ENCODE measurements at places on chromosomes 11 and 22.

DNA sequence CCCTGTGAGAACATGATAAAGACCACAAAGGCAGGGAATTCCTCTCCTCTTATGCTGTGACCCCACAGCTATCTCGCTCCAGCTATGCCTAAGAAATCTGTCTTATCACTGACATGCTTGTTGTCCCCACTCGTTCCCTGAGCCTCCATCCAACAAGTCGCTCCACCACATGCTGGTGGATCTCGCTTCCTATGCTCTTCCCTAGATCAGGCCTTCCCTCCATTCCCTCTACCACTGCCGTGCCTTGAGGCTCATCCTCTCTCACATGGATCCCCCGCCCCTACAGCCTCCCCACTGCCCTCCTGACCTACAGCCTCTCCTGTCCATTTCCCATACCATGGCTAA is 1.4 kb upstream of the DGAT2 start:
- DNase-seq: no peak

DNA sequence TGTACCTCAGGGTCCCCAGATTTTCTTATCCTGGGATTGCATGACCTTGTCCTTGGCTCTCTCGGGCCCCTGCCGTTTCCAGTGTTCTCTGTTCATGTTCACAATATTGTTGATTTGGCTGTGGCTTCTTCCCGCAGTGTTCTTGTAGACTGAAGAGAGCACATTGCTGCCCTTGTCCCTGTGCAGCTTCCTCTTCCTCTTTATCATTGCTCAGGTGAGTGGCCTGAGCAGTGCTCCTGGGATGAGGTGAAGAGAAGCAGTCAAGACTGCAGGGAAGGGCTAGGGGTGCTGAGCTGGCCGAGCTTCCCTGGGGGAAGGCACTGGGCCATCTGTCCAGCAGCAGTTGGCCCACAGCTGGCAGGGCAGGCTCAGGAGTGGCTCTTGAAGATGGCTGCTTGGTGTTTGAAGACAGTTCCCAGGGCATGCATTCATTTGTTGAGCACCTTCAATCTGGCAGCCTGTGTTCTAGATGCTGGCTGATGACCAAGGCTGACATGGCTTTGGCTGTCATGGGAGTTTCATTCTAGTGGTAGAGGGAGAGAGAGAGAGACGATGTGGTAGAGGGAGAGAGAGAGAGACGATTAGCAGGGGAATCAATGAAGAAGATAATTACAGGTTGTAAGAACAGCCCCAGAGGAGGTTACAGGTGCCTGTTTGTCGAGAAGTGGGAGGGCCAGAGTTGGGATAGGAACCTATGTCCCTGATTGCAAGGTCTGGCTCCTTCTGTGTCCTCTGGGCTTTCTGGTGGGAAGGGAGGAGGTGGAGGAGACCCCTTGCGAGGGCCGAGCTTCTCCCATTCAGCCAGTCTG is 17.4 kb downstream of the BMAL1 start:
- no peak for DNase-seq

- no peak for DNase-seq
These were observed 38.3 kb downstream of the USP35 start for GRCh38 chr11:78226684-78227680.

DNA sequence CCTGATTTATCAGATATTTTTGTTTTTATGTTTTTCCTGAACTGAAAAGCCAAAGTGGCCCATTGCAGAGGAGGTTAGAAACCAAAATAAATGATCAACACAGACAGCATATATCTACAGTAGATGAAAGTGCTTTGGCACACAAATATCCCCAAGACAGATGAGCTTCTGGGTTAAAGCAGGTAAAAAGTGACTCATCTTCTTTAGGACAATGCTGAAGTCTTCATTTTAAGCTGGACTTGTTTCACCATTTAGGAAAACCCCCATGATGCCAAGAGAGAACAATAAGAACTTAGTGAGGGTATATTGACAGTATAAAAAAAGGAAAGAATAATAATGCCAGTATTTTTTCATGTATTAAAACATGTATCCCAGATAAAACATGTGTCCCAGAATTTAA is 100.8 kb upstream of the OR9G4 start:
- DNase-seq: no peak

DNA sequence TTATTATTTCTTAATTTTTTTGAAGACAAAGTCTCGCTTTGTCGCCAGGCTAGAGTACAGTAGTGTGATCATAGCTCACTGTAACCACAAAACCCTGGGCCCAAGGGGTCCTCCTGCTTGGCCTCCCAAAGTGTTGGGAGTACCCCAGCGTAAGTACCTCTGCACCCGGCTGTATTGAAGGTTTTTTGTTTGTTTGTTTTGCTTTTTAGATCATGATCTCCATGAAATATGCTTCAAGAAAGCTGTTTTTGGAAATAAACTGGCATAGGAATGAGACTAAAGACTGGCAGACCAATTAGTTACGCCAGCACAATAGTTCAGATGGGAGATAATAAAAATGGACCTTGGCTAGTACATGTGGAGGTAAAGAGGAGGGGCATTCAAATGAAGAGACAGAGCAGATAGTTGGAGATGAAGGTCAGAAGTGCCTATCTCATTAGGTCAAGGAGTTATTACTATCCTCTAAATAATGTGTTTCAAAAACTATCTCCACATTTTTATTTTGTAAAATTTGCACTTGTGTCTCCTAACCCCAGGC is 4.1 kb upstream of the MRPL48 start:
- no peak for DNase-seq

DNA sequence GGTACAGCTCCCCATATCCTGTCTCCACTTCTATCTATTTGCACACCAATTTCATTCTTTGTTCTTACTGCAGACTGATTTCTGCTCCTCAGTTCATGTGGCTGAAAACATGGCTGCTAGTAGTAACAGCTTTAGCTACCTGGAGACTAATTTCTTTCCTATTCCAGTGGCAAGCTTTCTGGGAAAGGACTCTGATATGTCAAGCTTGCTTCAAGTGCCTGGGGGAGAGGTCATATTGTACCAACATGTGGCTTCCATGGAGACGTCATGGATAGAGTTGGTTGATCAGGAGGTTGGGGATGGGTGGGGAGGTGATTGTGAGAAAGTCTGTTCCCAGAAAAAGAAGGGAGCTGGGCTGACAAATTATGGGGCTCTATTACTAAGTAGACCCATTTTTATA is 44.9 kb downstream of the ADM start:
- no peak for DNase-seq

GRCh38 chr11:125333354-125334073 is 162.6 kb downstream of the FEZ1 start:
- DNase-seq: no peak

DNA sequence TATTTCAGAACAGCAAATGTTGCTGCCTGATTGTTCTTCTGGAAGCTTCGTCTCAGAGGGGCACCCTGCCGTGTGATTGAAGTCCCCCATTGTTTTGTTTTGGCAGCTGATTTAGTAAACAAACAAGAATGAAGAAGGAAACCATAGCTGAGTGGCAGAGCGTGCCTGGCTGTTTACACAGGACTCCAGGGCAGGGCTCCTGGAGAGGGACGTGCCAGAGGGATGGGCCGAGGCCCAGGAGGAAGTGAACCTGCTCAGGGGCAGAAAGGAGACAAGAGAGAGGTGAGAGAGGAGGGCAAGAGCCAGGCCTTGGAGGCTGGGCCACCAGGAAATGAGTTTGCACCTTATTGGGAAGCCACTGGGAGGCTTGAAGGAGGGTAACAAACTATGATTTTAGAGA is 85.5 kb upstream of the B3GAT1 start:
- DNase-seq: no peak

DNA sequence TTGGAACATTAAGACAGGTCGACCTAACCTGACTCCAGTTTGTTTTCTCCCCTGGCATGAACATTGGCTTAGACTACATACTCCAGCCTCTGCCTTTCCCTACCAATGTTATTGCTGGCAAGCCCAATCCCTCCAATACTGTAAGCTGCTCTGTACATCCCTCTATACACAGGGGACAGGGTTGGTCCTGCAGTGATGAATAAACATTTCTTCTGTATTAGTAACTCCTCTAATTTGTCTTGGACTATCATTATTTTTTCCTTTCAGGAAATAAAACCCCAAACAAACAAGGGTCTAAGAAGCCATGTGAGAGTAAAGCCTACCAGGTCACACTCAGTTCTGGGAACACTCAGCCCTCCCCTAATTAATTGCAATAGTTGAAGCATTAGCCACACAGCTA is 35.1 kb upstream of the FJX1 start:
- peak; percentile 79 for DNase-seq

DNA sequence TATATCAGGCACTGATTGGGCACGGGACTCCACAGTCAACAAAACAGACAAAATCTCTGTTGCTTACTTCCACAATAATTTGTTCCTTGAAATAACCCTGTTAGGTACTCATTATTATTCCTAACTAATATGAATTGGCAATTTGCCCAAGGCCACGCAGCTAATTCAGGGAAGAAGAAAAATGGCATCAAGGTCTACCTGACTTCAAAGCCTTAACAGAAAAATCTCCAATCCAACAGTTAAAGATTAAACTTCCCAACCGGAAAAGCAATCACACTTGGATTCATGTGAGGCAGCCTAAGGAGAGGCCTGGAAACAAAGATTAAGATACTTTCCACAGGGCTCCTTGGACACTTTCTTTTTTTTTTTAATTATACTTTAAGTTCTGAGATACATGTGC is 68.9 kb downstream of the PRCP start:
- no peak for DNase-seq

DNA sequence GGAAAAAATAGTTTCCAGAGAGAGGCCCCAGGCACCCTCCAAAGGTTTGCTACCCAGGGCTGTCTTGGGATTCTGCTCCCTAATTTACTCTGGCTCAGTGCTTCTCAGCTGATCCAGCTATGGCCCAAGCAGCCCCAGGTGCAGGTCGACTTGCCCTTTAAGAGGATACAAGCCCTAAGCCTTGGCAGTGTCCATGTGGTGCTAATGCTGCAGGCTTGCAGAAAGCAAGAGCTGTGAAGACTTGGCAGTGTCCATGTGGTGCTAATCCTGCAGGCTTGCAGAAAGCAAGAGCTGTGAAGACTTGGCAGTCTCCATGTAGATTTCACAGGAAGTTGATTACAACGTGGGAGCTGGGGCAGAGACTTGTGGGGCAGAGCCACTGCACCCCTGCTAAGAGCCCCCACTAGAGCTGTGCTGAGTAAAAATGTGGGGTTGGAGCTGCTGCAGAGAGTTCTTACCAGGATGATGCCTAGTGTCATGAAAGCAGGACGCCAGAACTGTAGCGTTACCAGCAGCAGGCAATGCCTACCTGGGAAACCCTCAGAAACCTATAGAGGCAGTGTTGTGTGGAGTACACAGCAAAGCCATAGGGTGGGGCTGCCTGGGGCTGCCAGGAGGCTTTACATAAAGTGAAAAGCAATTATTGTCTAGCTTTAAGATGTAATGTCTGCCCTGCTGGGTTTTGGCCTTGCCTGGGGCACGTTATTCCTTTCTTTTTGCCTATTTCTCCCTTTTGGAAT is 16.1 kb upstream of the OR52K1 start:
- no peak for DNase-seq

DNA sequence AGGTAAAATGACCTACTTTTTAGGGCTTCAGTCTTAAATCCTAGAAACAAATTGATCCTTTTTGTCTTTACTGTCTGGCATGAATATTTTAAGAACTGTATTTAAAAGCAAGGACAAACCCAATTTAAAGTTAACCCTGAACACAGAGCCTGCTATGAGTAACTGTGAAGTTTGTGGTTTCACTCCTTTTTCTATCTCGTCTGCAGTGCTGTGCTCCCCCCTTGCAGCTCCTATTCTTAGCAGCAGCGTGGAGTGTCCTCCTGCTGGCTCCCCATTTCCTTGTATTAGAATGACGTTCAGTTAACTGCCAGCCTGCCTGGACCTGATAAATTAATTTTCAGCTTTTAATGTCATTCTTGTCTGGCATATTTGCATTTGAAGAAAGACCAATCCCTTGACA is 40.0 kb upstream of the LRRC4C start:
- no peak for DNase-seq

DNA sequence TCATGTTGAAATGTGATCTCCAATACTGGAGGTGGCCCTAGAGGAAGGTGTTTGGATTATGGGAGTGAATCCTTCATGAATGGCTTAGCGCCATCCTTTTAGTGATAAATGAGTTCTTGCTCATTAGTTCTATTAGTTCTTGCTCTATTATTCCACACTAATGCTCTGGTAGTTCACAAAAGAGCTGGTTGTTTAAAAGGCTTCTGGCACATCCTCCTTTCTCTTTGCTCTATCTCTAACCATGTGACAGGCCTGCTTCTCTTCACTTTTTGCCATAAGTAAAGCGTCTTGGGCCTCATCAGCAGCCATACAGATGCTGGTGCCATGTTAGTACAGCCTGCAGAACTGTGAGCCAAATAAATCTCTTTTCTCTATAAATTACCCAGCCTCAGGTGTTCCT is 469.9 kb downstream of the GUCY1A2 start:
- DNase-seq: no peak

- DNase-seq: peak; percentile 24
These were observed 222.6 kb downstream of the LARGE1 start for GRCh38 chr22:33697640-33698039.

DNA sequence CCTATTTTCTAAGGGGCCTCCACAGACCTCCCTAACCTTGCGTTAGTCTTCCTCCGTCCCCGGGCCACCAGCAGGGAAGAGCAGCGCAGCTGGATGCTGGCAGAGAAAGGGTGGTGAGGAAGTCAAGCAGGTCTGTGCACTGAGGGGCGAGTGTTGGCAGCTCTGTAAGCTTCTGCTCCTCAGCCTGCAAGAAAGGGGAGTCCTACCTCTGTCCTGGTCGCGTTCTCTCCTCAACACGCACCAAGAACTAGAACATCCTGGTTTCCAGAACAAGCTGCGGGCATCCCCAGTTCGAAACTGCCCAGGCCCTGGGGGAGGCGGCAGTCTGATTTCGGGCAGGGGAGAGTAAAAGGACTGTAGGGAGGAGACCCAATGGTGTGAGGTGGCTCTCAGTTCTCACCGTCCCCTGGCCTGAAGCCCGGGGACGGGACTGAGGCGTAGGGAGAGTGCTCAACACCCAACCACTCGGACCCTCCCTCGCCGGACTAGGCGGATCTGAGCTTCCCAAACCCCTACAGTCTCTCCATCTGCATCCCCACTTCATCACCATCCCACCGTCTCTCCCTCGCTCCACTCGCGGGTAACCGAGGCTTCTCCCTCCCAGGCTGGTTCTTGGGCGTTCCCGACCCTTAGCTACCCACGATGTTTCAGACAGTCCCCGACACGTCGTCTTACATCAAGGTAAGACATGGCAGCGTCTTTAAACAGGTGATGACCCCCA is 7.7 kb upstream of the FLI1 start:
- no peak for DNase-seq

Data from AG10803 (cell line).